ENCODE measurements at places on chromosomes 13 and 19.
A peak's percentile ranks its signal among the peaks of the same experiment; 100 is the strongest.

DNA sequence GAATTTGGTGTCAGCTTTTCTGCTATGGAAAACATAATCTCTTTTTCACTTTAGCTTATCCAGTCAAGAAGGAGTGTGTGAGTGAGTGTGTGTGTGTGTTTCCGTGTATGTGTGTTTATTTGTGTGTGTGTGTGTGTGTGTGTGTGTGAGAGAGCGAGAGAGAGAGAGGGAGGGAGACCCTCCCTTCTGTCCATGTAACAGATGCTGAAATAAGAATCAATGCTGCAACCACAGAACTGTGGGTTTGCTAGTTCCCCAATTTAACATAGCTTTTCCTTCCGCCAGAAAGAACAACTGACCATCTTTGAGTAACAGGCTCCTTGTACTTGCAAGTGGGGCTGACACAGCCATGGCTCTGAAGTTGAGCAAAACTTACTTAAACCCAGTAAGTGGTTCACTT, 5.2 kb downstream of the LCP1 start:
- DNase-seq, result no peak

DNA sequence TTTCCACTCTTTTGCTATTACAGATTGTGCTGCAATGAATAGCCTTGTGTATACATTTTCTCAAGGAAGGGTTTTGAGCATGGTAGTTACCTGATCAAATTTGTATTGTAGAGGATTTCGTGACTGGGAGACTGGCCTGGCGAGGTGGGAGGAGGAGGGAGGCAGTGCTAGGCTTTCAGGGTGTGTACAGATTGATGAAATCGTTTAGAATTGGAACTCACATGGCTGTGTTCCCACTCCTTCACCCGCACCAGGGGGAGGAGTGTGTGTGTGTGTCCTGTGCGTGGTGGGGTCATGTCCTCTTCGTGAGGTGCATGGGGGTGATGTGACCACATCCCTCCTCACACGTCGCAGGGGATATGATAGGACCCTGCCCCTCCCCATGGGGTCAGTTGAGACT, 8.3 kb downstream of the PGLYRP1 start:
- DNase-seq, result no peak

- DNase-seq, result no peak
These were observed 221.4 kb upstream of the SLC10A2 start for GRCh38 chr13:103287659-103288058.

DNA sequence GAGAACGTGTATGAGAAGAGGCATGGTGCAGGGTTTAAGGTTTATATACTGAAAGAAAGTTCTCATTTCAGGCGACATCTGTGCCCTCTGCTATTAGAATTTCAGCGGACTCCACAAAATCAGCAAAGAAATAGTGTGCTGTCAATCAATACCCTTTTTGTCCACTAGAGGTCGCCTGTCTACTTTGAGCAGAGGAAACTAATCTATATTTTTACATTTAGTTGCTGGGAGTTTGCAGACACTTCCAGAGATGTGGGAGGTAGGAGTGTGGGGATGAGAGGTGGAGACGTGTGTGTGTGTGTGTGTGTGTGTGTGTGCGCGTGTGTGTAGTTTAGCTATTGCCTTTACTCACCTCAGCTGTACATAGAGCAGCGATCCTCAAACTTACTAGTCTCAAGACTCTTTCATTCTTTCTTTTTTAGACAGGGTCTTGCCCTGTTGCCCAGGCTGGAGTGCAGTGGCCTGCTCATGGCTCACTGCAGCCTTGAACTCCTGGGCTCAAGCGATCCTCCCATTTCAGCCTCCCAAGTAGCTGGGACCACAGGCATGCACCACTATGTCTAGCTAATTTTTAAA, 9.7 kb downstream of the INAFM1 start:
- DNase-seq, result peak; percentile 20

GRCh38 chr13:50682002-50682401, 161.5 kb downstream of the DLEU7 start:
- no peak for DNase-seq

- DNase-seq, result no peak
These were observed 7.1 kb downstream of the KLF16 start for GRCh38 chr19:1856345-1856697.

DNA sequence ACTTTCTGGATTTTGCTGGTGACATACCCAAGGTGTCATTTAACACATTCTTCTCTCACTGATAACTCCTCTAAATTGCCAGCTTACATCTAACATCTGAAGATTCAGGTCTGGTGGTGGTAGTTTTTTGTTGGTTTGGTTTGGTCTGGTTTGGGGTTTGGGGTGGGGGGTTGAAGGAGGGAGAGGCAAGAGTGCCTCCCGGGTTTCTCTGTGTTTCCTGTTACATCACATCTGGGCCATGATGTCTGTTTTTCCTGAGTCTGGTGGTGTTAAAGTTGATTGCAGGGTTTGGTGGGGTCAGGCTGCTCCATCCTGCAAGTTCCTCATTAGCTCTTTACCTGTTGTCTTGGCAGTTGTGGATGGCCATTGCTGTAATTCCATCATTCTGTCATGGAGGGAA, 155.8 kb upstream of the UBL3 start:
- DNase-seq, result no peak

DNA sequence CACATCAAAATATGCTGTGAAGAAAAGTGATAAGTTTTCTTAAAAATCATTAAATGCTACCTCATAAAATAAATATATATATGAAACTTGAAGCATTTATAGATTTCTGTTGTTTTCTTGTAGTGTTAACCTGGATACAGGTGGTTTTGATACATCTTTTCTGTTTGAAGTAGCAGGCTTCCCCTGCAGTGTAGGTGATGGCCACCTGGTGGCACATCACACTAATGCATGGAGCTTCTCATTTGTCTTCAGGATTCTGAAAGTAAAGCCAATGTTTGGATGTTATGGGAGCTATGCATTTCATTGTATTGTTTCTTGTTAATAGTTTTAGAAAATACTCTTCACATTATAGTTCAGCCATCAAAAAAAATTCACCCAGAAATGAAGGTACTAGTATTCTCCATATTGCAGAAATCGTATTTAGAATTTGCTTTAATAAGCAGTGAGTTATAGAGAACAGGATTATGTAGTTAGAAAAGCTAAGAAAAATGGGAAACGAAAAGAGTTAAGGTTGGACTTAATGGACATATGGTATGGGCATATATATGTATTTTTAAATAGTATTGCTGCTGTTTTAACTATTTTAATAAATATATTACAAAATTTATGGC, 18.7 kb downstream of the GPR180 start:
- no peak for DNase-seq

- DNase-seq, result no peak
These were observed 23.4 kb downstream of the RASL11A start for GRCh38 chr13:27293873-27294515.

DNA sequence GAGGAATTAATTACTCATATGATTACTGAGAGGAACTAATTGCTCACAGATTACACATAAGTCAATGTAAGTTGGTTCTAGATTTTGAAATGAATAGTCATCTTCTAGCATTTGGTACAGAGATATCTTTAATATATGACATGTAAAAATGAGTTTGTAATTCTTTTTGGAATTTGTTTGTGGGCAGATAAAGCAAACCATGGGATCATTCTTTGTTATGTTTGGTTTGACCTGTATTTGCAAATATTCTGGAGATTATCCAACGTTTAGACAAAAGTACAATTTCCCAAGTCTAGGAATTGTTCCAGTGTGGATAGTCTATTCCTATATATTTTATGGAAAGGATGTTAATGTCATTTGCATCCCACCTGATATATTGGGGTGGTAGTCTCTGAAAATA, 309.6 kb upstream of the EDNRB start:
- no peak for DNase-seq

DNA sequence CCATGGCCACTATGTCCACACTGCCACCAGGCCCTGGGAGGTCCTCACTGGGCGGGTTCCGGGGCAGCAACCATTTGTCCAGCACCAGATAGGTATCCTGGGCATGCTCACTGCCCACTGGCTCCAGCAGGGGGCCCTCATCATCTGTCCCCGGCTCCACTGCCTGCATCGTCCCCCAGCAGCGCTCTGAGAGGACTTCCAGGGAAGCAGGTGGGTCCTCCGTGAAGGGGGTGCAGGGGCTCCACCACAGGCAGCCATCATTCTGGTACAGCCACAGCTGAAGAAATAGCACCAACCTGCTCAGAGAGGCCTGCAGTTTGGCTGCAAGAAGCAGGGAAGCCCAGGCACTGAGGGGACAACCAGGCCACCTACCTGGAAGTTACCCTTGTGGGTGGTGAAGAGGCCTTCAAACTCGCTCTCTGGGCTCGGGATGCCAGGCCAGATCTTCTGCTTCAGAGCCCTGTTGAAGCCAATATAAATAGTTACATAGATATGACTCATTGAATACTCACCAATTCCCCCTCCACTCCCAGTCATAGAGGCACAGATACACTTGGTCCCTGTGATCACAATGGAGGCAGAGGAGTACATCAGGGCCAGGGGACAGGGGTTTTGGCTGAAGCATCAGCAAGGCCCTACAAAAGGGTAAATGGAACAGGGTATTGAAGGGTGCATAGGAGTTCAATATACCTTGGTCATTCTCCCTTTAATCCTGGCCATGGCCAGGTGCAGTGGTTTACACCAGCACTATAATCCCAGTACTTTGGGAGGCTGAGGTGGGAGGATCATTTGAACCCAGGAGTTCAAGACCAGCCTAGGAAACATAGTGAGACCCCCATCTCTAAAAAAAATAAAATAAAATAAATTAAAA, 4.1 kb downstream of the SWSAP1 start:
- no peak for DNase-seq

DNA sequence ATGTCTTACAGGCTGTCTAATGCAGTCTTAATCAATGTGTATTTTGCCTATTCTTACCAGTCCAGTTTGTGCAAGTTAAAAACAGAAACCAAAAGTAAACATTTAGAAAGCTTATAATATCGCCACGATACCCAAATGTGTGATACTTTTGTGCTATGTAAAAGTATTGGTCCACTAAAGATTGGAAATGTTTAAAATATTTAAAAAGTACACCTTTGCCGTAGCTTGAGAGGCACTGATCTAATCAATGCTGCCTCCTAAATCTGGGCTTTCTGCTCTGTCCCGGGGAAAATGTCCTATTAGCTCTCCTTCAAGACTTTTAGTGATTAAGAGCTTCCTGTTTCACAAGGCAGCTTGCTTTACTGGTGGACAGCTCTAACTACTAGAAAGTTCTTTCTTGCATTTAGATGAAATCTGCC, 64.7 kb downstream of the DNAJC15 start:
- no peak for DNase-seq

- no peak for DNase-seq
These were observed 3.8 kb downstream of the TNNT1 start for GRCh38 chr19:55145232-55145631.

DNA sequence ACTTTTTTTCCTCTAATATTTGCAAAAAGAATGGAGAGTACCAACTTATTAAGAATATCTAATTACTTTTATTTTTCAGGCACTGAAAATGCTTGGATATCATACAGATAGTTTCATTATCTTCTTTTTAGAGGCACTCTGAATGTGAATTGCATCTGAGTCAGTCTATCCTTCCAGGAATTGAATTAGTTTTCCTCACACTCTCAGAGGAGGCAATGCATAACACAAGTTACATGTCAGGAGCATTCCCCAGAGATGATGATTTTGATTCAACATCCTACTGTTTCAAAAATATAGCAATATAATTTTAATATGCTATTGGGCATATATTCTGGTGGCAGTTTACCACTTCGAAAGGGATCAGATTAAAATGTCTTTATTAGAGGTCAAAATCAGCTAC, 1315.4 kb downstream of the PCDH9 start:
- DNase-seq, result no peak

- no peak for DNase-seq
These were observed 267.1 kb downstream of the KLF5 start for GRCh38 chr13:73325723-73326558.

GRCh38 chr19:46904114-46905060, 43.6 kb downstream of the ARHGAP35 start:
- DNase-seq, result no peak

GRCh38 chr13:42022796-42023493, 25.5 kb upstream of the DGKH start:
- no peak for DNase-seq

GRCh38 chr19:55855160-55855559, 18.8 kb downstream of the NLRP4 start:
- DNase-seq, result no peak

GRCh38 chr19:3243819-3244700, 19.6 kb downstream of the CELF5 start:
- DNase-seq, result no peak

- peak; percentile 97 for DNase-seq
These were observed 8.6 kb downstream of the ISOC2 start for GRCh38 chr19:55452749-55453346.

GRCh38 chr13:105679838-105680237, 855.6 kb downstream of the EFNB2 start:
- no peak for DNase-seq

GRCh38 chr19:29748996-29749849, 34.2 kb upstream of the C19orf12 start:
- no peak for DNase-seq

DNA sequence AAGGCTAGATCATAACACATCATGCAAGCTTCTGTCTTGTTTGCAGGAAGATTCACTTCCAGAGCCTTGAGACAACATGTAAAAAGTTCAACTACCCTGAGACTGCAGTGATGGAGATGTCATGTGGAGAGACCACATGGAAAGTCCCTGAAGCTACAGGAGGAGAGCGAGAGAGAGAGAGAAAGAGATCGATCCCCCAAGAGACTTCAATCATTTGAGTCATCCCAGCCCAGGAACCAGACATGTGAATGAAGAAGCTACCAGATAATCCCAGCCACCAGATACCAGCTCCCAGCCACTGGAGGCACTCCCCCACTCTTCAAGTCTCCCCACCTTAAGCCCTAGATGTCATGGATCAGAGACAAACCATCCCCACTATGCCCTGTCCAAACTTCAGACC, 10.7 kb upstream of the EVI5L start:
- DNase-seq, result no peak

GRCh38 chr13:112907871-112908331, 61.1 kb upstream of the MCF2L start:
- no peak for DNase-seq

DNA sequence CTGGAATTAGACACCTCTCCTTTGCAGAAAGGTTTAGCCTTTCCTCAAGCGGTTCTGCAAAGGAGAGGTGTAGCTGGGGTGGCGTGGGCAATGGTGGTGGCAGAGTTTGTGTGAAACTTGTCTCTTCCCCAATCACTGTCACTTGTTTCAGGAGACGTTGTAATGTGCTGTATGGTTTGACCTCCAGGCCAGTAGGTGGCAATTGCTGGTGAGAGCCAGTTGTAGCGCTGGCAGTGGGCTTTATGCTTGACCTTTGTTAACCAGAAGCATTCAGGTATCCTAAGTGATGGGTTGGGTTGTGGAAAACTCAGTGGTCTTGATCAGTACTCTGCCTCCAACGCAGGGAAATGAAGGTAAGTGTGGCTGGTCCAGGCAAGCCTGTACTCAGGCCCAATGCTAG, 12.7 kb upstream of the LILRA5 start:
- no peak for DNase-seq

GRCh38 chr13:113902481-113902880, 38.6 kb upstream of the GAS6 start:
- no peak for DNase-seq

- no peak for DNase-seq
These were observed 205.4 kb downstream of the SHISA2 start for GRCh38 chr13:25846222-25846984.

GRCh38 chr19:47719047-47719859, 6.0 kb downstream of the EHD2 start:
- DNase-seq, result peak; percentile 58

Data from occipital lobe (tissue), 3 donors.